ENCODE measurements at places on chromosomes 5 and 9.

- peak; percentile 63 for DNase-seq
Measured at GRCh38 chr5:58064801-58065200, 395.1 kb downstream of the PLK2 start.

- no peak for DNase-seq
Measured at GRCh38 chr9:14563902-14564624, 129.2 kb downstream of the ZDHHC21 start.

- no peak for DNase-seq
Measured at GRCh38 chr5:127571314-127572131, 54.1 kb downstream of the PRRC1 start.

DNA sequence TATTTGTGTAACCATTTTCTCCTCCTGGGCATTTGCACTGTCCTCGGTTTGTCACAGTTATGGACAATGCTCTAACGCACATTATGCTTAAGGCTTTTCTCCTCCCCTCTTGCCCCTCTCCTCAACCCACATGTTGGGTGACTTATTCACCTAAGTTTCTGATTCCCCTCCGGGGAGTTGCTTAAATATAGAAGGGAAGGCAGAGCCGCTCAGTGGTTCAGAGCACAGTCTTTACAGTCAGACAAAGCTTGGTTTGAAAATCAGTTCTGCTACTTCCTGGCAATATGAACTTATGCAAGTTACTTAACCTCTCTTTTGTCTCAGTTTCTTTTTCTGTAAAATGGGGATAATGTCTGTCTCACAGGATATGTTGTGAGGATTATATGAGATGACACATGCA is 41.2 kb upstream of the SPRY4 start:
- DNase-seq = no peak

DNA sequence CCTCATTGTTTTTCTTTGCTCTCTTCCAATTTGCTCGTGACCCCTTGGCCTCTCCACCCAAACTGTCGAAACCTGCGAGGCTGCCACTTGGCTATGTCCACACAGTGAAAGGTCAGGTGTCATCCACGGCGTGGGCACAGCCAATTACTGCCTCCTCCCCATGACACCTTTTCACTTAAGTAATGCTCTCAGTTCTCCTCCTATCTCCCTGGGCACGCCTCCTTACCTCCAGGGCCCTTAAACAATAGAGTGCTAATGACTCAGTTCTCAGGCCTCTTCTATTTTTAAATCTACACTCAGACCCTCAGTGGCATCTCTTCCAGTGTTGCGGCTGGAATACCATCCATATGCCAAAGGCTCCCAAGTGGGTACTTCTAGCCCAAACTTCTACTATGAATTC is 256.8 kb downstream of the ROR2 start:
- DNase-seq = no peak
